ENCODE measurements at places on chromosomes 16 and 17.

GRCh38 chr16:4733211-4733742 is 794 bp downstream of the ANKS3 start:
- peak overlapping the region; percentile 97 for H3K4me3 ChIP-seq
- peaks cover 8% of the 10 kb centered on the region for H3K4me1 ChIP-seq
- H3K27me3 ChIP-seq, result peaks cover 4% of the 10 kb centered on the region

GRCh38 chr17:21174186-21174585 is 39.8 kb downstream of the TMEM11 start:
- no peaks in the 10 kb centered on the region for H3K27me3 ChIP-seq
- H3K36me3 ChIP-seq, result peaks cover 11% of the 10 kb centered on the region
- no peak overlapping the region for H3K4me3 ChIP-seq

DNA sequence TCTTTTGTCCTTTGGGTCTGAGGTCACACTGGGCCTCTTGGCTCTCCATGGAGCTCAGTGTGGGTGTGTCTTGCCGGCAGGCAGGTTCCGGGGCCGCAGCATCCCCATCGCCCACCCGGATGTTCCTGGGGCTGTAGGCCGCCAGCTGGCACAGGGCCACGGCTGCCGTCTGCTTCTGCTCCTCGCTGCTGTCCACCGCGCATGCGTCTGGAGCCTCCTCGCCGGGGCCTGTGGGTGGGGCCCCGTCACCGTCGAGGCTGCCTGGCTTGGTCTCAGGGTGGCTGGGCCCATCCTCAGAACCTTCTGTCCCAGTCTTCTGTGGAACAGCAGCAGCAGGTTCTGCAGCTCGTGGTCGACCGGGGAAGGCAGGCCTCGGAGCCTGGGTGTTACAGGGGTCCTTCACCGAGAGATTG is 9.6 kb downstream of the ZNF750 start:
- H3K36me3 ChIP-seq, result peaks cover 33% of the 10 kb centered on the region
- no peak overlapping the region for H3K4me3 ChIP-seq
- H3K27ac ChIP-seq, result no peak overlapping the region
- DNase-seq, result no peak
- H3K4me1 ChIP-seq, result peaks cover 5% of the 10 kb centered on the region

DNA sequence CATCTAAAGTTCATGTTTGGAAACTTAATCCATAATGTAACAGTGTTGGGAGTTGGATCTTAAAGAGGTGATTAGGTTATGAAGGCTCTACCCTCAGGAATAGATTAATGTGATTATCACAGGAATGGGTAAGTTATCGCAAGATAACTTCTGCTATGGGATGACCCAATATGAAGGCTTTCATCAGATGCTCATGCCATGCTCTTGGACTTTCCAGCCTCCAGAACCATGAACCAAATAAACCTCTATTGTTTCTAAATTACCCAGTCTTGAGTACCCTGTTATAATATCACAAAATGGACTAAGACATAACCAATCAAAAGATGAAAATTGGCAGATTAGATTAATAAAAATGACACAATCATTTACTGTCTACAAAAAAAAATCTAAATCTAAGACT is 906.9 kb upstream of the SOX9 start:
- H3K4me3 ChIP-seq, result no peak overlapping the region
- H3K4me1 ChIP-seq, result no peaks in the 10 kb centered on the region
- no peaks in the 10 kb centered on the region for H3K27me3 ChIP-seq
- DNase-seq, result no peak
- no peaks in the 10 kb centered on the region for H3K36me3 ChIP-seq

GRCh38 chr16:87423429-87423828 is 31.3 kb downstream of the MAP1LC3B start:
- H3K27me3 ChIP-seq, result no peaks in the 10 kb centered on the region
- peaks cover 21% of the 10 kb centered on the region for H3K4me1 ChIP-seq
- H3K36me3 ChIP-seq, result peaks cover 16% of the 10 kb centered on the region
- no peak overlapping the region for H3K27ac ChIP-seq
- no peak for DNase-seq
- H3K4me3 ChIP-seq, result no peak overlapping the region

DNA sequence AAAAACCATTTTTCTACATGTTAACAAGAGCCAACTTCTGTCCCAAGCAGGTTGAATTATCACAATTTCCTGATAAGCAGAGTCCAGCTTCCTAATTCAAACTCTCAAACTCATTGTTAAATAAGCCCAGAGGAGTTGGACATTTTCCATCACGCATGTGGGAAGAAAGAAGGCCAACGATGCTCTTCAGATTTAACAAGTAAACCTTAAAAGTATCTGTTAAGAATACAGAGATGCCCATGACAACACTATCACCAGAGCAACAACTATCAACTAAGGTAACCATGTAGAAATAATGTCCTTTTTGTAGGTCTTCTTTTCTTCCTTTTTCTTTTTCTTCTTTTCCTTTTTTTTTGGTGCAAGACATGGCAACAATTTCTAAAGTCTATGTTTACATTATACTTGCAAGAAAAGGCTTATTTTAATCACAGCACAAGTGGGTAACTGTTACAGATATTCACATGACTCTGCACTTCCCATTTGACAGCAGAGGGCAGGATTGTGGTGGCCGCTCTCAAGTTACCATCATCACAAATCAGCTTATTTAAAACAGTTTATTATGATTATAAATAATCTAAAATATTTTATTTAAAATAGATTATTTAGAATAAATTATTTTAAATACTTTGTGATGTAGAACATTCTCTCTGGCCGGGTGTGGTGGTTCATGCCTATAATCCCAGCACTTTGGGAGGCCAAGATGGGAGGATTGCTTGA is 35.7 kb upstream of the DHRS7B start:
- no peak for DNase-seq
- H3K27me3 ChIP-seq, result no peaks in the 10 kb centered on the region
- H3K27ac ChIP-seq, result no peak overlapping the region
- H3K36me3 ChIP-seq, result no peaks in the 10 kb centered on the region
- H3K4me3 ChIP-seq, result no peak overlapping the region

- H3K4me3 ChIP-seq, result no peak overlapping the region
- no peaks in the 10 kb centered on the region for H3K27me3 ChIP-seq
- no peak for DNase-seq
- H3K36me3 ChIP-seq, result peaks cover 18% of the 10 kb centered on the region
- no peak overlapping the region for H3K27ac ChIP-seq
These were observed 47.9 kb downstream of the WDR59 start for GRCh38 chr16:74936902-74937560.

DNA sequence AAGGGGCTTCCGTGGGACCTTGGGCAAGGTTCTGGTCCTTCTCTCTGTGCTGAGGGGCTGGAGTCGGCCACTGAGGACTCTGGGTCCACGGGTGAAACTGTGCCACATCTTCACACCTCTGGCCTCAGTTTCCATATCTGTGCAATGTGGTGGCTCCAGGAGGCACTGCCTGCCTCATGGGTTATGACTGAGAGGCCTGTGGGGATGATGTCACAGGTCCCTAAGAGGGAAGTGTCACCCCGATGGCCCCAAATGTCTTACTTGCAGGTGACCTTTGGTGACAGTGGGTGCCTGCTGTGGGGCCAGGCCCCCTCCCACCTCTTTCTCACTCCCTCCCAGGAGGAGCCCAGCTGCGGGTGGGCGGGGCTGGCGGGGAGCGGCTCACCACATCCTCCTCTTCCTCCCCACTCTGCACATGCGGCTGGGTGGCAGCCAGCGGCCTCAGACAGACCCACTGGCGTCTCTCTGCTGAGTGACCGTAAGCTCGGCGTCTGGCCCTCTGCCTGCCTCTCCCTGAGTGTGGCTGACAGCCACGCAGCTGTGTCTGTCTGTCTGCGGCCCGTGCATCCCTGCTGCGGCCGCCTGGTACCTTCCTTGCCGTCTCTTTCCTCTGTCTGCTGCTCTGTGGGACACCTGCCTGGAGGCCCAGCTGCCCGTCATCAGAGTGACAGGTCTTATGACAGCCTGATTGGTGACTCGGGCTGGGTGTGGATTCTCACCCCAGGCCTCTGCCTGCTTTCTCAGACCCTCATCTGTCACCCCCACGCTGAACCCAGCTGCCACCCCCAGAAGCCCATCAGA is at the start of gene IL21R:
Gene IL21R (plus strand): TSS at position 407 of the 801 bp plus-strand sequence. CDS start 27,898 bp downstream, outside the sequence.
- peaks cover 25% of the 10 kb centered on the region for H3K27me3 ChIP-seq
- H3K4me3 ChIP-seq, result no peak within 1 kb of the TSS
- H3K27ac ChIP-seq, result no peak within 1 kb of the TSS
- no peak for DNase-seq
- no peaks in the 10 kb centered on the region for H3K36me3 ChIP-seq
